HepG2 (cell line): ENCODE measurements at places on chromosomes 13 and 19. TPM values are rescaled to one million over a fixed set of nuclear protein-coding genes. Genes with fewer than 3 reads are reported as not detected.

DNA sequence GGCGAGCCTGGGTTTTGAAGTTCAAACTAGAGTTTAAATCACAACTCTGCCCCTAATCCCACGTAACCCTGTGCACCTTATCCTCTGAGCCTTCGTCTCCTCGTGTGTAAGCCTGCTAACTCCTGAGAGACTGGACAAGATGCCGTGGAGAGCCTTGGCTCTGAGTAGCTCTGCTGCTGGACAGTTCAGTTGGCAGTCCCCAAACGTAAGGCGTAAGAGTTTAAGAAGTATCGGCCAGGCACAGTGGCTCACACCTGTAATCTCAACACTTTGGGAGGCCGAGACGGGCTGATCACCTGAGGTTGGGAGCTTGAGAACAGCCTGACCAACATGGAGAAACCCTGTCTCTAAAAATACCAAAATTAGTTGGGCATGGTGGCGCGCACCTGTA, 4.7 kb upstream of the CD79A start:
- no peak for DNase-seq

ZNF557 gene
- total RNA-seq, result 7.8 and 10.0 TPM in 2 replicates

- DNase-seq, result no peak
Measured at GRCh38 chr13:75217949-75218348, 264.0 kb downstream of the TBC1D4 start.

DNA sequence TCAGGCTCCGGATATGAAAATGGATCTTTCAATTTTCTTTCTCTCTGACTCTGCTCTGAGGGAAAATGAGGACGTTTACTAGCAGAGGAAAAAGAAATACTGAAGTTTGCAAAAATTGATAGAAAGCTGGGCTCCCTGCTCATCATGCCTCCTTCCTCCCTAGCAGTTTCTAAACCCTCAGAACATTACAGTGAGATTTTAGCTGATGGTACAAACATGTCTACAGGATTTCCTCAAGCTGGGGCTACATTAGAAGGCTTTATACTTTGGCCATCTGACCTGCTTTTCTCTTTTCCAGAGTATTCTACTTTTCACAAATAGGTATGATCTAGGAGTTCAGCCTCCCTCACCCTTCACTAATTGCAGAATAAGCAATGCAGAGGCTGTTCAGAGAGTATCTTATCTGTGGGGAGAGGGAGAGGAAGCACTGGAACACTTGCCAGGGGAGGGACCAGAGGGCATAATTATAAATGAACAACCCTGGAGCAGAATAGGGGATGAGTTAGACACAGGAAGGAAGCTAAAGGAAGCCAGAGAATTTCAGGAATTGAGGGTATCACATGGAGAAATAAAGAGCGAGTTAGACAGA, 30.0 kb downstream of the CEACAM1 start:
- DNase-seq, result peak; percentile 56

DNA sequence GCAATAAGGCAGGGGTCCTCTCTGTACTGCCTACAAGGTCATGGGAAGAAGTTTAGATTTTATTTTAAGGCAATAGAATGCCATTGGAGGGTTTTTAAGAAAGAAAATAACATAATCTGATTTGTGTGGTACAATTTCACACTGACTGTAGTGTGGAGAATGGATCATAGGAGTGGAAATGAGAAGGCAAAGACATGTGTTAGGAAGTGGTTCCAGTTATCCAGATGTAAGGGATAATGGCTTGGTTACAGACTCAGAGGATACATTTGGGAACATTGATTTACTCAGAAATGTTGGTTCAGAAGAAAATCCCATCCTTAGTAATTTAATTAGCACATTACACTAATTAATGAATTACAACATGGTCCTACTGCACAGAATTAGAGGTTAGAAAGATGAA, 788.2 kb downstream of the SLITRK5 start:
- no peak for DNase-seq

- peak; percentile 28 for DNase-seq
Measured at GRCh38 chr13:110713981-110714796, 689 bp downstream of the ING1 start.

PABPC3 gene
- 0.04 and 0.06 TPM in 2 replicates for total RNA-seq

DNA sequence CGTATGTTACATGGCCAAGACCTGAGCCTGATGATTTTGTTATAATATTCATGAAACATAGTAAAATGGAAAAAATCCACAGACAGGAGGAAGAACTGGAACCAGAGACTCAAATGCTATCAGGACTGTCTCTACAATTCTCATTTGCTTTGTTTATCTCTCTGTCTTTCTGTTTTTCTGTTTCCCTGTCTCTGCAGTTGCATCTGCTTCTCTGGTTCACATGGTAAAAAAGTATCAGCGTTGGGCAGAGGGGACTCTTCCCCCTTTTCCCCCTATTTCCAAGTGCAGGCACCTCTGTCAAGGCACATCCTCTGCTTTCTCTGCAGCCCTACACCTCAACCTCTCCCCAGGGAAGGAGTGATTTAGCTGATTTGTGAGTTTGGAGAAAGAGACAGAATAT, 41.2 kb upstream of the VWA8 start:
- no peak for DNase-seq

UTP14C gene
- 11.0 and 12.2 TPM in 2 replicates for total RNA-seq

U2AF1L4 gene
- total RNA-seq, result 4.7 and 7.9 TPM in 2 replicates

- DNase-seq, result no peak
Measured at GRCh38 chr13:111503905-111504695, 183.7 kb downstream of the TEX29 start.

GRCh38 chr19:31262725-31263191, 86.5 kb downstream of the TSHZ3 start:
- DNase-seq, result no peak

GRCh38 chr13:20721454-20722357, 18.2 kb downstream of the IL17D start:
- DNase-seq, result no peak

SLC15A1 gene
- total RNA-seq, result 0.20 TPM in 2 replicates

FRY gene
- 8.2 and 14.8 TPM in 2 replicates for total RNA-seq

OBI1 gene
- 23.5 and 38.8 TPM in 2 replicates for total RNA-seq

DNA sequence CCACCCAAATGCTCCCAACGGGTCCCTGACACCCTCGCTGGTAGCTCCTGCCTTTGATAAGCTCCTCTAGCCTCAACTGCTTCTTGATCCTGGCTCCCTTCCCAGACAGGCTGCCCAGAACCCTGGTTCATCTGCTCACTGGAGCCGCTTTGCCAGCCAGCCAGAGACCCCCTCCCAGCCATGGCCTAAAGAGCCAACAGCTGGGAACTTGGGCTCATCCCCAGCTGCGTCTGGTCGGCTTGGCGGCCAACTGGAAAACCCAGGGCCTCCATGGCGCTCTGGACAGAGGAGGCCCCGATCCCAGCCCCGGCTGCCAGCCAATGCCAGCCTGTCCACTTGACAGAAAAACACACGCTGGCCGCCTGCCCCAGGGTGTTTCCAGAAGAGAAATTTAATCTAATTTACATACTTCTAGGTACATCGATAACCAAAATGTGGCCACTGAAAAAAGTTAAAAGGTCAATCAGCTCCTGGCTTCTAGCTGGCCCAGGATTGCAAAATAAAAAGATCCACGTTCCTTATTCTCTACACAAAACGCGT, 3.0 kb upstream of the AKAP8L start:
- no peak for DNase-seq

ADGRE3 gene
- total RNA-seq, result not detected in 2 replicates

GRCh38 chr13:98752467-98753290, at the start of gene SLC15A1:
Gene SLC15A1, minus strand, starts transcription at chr13:98752672. Its CDS starts 74 bp downstream, at chr13:98752598.
- no peak for DNase-seq

DNA sequence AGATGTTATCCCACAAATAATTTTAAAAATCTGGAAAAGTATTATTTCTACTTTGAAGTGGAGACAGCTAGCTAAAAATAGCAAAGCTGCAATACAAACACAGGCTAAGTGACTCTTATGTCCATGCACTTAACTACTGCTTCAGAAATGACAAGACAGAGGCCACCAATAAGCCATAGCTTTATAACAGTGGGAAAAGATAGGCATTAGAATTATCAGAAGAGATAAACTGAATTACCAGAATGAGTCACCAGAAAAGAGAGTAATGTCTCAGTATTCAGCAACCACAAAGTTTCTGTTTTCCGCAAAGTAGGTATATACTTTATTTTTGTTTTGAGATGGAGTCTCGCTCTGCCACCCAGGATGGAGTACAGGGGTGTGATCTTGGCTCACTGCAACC, 17.1 kb downstream of the CLN5 start:
- DNase-seq, result no peak

TEX101 gene
- total RNA-seq, result not detected in 2 replicates

- peak; percentile 45 for DNase-seq
Measured at GRCh38 chr19:10206226-10206885, 11.6 kb upstream of the DNMT1 start.

ZNF573 gene
- 9.3 and 16.0 TPM in 2 replicates for total RNA-seq

DNA sequence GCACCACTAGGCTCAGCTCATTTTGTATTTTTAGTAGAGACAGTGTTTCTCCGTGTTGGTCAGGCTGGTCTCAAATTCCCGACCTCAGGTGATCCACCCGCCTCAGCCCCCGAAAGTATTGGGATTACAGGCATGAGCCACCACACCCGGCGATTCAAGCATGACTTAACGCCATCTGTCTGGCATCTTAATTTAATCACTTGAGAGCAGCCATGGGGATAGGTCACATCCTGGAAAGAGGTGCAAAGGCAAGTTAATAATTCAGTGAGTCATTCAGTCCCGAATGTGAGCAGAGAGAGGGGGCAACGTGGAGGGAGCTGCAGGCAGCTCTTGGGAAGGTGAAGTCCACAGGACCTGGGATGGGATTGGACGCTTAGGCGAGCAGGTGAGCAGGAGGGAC, 31.7 kb upstream of the USP29 start:
- DNase-seq, result no peak

- no peak for DNase-seq
Measured at GRCh38 chr13:78129823-78130222, 211.2 kb upstream of the EDNRB start.

GRCh38 chr19:14748601-14749000, 29.8 kb downstream of the ADGRE2 start:
- no peak for DNase-seq

- no peak for DNase-seq
Measured at GRCh38 chr13:63107179-63107943, 1691.7 kb upstream of the PCDH20 start.

PPM1N gene
- total RNA-seq, result 0.31 and 0.67 TPM in 2 replicates

DNA sequence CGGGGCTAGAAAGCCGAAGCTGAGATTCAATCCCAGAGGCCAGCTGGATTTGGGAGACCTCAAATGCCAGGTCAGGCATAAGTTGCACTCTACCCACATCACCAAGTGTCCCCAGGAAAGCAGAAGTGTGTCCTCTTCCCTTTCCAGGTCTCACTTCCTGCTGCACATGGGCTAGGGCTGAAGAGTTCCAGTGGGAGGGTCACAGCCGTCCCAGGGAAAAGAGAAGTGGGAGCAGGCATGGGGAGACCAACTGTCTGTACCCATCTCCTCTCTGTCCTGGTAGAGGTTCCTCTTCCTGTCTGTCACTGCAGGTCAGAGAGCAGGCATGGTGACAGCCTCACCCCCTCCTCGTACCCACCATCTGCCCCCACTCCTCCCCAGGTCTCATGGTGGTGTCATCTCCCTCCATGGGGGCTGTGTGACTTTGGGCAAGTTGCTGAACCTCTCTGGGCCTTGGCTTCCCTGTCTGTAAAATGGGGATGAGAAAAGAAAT, 14.8 kb downstream of the AXL start:
- no peak for DNase-seq

DNA sequence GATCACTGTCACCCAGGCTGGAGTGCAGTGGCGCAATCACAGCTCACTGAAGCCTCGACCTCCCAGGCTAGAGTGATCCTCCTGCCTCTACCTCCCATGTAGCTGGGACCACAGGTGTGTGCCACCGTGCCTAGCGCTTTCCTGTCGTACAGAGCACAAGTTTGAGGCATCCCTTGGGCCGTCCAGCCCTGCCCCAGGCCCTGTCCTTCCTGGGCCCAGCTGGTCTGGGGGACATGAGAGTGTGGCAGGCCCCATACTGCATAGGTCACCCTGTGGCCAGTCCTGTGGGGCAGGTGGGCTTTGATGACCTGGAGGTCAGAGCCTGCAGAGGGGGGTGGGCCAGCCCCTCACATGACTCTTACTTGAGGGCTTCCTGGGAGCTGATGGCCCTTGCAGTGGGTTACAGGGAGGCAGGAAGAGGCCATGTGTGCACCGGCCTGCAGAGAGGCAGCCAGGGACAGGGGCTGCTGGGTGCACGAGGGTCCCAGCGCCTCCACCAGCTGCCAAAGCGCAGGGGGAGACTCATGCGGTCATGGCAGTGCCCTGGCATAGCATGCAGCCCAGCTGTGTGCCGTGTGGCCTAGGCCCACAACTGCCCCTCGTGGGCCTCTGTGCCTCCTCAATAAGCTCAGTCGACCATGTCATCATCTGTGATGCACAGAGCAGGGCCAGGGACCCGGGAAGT, 61.4 kb downstream of the KDM4B start:
- DNase-seq, result no peak

- no peak for DNase-seq
Measured at GRCh38 chr13:30135868-30136267, 171.5 kb downstream of the KATNAL1 start.

CPB2 gene
- 94.9 and 140 TPM in 2 replicates for total RNA-seq

DNA sequence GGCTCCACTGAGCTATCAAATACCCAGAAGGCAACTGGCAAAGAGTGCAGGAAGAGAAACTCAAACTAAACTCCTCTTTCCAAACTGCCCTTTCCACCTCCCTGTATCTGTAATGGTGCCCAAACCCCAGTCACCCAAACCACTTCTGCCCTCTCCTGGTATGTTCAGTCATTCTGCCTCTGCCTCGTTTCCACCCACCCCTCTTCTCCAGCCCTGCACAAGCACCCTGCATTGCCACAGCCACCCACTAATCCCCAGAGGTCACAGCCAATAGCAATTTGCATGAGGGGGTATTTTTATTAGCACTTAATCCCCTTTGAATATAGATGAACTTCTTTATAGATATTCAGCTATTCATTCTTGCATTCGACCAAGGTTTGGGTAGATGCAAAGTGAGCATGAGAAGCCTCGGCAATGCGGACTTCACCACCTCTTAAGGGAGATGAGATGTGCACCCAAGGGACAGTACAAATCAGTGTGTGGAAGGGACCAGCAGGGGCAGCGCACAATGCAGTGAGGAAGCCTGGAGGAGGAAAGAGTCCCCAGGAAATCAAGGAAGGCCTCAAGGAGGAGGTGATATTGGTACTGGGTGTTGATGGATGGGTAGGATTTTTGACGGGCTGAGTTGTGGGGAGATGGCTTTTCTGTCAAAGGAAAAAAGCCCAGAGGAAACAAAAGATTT, 12.4 kb downstream of the TMEM272 start:
- DNase-seq, result no peak

DNA sequence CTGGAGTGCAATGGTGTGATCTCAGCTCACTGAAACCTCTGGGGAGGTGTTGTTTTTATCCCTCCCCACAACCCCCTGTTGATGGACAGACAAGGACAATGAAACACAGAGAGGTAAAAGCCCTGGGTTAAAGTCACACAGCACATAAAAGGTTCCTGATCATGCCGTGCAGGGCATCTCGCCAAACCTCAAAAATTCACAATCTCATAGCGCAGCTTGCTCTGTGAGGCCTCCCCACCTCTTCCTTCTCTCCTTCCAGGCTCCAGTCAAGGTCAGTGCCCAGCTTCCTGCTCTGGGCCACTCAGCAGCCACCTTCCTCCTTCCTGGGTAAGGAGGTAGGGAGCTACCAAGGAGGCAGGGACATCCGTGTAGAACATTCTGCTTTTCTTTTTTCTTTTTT, 2.3 kb downstream of the FUT2 start:
- DNase-seq, result no peak

SOX1 gene
- total RNA-seq, result not detected in 2 replicates

DNAAF3 gene
- total RNA-seq, result 0.40 and 0.41 TPM in 2 replicates
